ENCODE measurements at places on chromosomes 12 and 14.

DNA sequence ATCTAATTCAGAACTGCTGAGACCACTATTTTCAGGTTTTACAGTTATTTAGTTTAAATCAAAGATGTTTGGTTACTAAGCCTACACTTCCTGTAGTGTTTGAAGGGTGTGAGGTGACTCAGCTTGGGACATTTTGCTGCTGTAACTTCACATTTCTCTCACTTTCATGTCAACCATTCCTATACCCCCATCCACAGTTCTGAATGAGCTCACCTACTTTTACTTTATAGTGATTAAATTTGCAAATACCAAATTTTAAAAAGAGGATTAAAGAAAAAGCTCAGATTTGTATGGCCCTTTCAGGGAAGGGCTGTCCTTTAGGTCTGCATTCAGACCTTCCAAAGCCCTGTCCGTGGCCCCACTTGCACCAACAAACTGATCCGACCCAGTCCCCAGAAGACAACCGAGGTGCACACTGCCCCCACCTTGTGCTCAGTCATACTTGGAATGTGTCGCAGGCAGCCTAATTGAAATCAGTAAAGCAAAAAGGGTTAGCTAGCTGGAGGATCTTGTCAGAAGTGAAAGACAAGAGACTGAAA lies 174.4 kb downstream of the MON2 start:
- no peaks in the 10 kb centered on the region for H3K36me3 ChIP-seq
- H3K27me3 ChIP-seq, result no peaks in the 10 kb centered on the region
- no peak for DNase-seq
- H3K4me3 ChIP-seq, result no peak overlapping the region
- H3K27ac ChIP-seq, result no peak overlapping the region
- peaks cover 35% of the 10 kb centered on the region for H3K4me1 ChIP-seq

GRCh38 chr14:100348784-100349685 lies 25.9 kb downstream of the SLC25A47 start:
- H3K4me3 ChIP-seq, result no peak overlapping the region
- peaks cover 35% of the 10 kb centered on the region for H3K36me3 ChIP-seq
- H3K27me3 ChIP-seq, result no peaks in the 10 kb centered on the region
- H3K4me1 ChIP-seq, result no peaks in the 10 kb centered on the region
- DNase-seq, result no peak

DNA sequence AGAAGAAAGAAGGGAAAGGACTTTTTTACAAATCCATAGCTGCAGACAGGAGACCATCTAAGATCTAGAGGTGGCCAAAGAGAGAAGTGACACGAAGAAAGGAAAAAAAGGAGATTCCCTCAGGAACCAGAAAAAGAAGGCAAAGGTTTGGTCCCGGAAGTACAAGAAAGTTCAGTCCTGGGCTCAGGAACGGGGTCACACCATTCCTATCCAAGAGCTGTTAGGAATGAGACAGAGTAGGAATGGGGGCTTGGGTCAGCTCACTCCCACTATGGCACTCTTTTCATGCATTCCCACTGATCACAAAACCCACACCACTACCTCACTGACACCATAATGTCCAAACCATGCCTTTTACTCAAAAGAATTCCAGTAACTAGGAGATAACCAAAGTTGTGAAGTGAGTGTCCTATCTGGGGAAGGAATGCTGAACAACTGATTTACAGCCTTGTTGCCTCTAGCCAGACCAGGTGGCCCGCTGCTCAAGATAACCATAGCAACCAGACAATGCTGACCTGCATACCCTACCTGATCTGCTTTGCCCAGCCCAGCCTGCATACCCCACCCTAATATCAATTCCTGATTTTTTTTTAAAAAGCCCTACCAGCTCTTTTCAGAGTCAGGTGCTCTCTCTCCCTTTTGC lies 8.4 kb downstream of the PPP2R3C start:
- H3K36me3 ChIP-seq, result peaks cover 27% of the 10 kb centered on the region
- no peaks in the 10 kb centered on the region for H3K27me3 ChIP-seq
- DNase-seq, result peak; percentile 29

- H3K4me1 ChIP-seq, result no peaks in the 10 kb centered on the region
- no peak overlapping the region for H3K27ac ChIP-seq
- no peak overlapping the region for H3K4me3 ChIP-seq
- no peaks in the 10 kb centered on the region for H3K27me3 ChIP-seq
- H3K36me3 ChIP-seq, result no peaks in the 10 kb centered on the region
These were observed 209.7 kb upstream of the NPAS3 start for GRCh38 chr14:32728976-32729375.

DNA sequence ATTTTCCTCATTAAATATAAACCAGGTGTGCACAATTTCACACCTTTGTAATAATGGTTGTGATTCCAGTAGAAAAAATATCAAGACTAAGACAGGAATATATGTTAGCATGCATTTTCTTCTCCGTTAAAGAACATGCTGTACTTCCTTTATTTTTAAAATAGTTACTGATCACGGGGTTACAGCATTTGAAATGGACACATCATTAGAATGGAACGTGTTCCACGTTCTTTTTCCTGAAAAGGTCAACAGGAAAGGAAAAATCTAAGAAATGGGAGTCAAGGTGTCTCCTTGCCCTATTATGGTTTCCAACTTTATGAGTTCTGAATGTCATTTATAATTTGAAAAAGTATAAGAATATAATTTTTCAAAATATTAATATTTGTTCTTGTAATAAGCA lies 1325.7 kb downstream of the SLC16A7 start:
- no peaks in the 10 kb centered on the region for H3K4me1 ChIP-seq
- H3K4me3 ChIP-seq, result no peak overlapping the region
- no peaks in the 10 kb centered on the region for H3K36me3 ChIP-seq

- no peak overlapping the region for H3K4me3 ChIP-seq
- DNase-seq, result no peak
- peaks cover 3% of the 10 kb centered on the region for H3K4me1 ChIP-seq
- no peaks in the 10 kb centered on the region for H3K27me3 ChIP-seq
- no peak overlapping the region for H3K27ac ChIP-seq
These were observed 211.0 kb downstream of the PIK3C2G start for GRCh38 chr12:18472304-18472703.

- H3K4me3 ChIP-seq, result no peak overlapping the region
- H3K27ac ChIP-seq, result no peak overlapping the region
- DNase-seq, result no peak
- peaks cover 13% of the 10 kb centered on the region for H3K4me1 ChIP-seq
- H3K27me3 ChIP-seq, result peaks cover 36% of the 10 kb centered on the region
- H3K36me3 ChIP-seq, result no peaks in the 10 kb centered on the region
These were observed 3.7 kb downstream of the ABHD12B start for GRCh38 chr14:50875359-50876070.

DNA sequence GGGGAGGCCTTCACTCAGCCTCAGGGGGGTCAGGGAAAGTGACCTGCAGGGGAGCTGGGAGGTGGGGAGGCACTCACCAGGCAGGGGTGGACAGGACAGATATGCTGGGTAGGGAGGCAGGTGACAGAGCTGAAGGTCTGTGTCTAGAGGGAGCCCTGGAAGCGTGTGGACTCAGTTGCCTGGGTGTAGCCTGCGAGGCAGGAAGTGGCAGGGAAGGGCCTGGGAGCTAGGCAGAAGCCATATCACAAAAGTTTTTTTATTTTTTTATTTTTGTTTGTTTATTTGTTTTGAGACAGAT lies 39.3 kb downstream of the ARL6IP4 start:
- H3K27ac ChIP-seq, result no peak overlapping the region
- no peaks in the 10 kb centered on the region for H3K36me3 ChIP-seq
- no peaks in the 10 kb centered on the region for H3K4me1 ChIP-seq
- no peak for DNase-seq
- H3K27me3 ChIP-seq, result no peaks in the 10 kb centered on the region

GRCh38 chr12:106106892-106107291 lies 31.9 kb downstream of the NUAK1 start:
- no peaks in the 10 kb centered on the region for H3K27me3 ChIP-seq
- peaks cover 53% of the 10 kb centered on the region for H3K4me1 ChIP-seq
- H3K36me3 ChIP-seq, result no peaks in the 10 kb centered on the region
- H3K27ac ChIP-seq, result peak overlapping the region; percentile 91
- DNase-seq, result peak; percentile 60

DNA sequence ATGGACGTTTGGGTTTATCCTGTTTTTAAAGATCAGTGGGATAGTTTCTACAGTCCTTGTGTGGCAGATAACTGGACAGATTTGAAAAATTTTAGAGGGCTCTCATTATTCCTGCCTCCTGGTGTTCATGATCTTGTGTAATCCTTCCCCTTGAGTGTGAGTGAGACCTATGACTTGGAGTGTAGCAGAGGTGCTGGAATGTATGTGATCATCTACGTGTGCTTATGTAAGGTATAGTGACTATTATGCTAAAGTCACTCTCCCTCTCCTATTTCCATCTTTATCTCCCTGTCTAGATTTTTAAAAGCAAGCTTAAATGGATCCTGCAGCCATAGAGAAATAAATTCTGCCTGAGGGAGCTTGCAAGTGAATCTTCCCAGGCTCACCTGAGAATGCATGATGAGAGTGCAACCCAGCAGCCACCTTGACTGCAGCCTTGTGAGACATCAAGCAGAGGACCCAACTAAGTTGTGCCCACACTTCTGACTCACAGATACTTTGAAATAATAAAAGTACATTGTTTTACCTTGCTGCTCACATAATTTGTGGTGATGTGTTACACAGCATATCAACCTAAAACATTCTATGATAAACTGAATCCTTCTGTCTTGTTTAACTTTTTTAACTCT lies 3.2 kb upstream of the OLR1 start:
- H3K36me3 ChIP-seq, result no peaks in the 10 kb centered on the region
- no peak for DNase-seq
- H3K27ac ChIP-seq, result no peak overlapping the region

DNA sequence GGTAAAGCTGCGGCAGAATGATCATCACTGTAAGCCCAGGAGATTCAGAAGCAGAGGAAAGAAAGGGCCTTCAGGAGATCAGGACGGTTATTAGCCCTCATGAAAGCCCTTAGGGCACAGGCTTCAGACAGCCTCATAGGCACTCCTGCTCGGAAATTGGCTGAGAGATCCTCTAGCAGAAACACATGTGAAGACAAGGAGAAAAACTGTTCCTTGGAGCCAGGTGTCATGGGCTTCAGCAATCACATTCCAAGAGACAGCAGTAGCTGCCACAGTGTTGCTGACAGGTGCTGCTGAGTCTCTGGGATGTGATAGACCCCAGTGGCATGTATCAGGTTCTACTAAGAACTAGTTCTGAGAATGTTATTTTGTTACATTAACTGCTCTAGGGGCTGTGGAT lies 88.8 kb upstream of the DYRK2 start:
- 0 out of 2 replicates have a peak, but pooled peaks cover 12% of the 10 kb centered on the region for H3K36me3 ChIP-seq
- H3K4me1 ChIP-seq, result no peaks in the 10 kb centered on the region
- no peak overlapping the region for H3K27ac ChIP-seq
- H3K27me3 ChIP-seq, result no peaks in the 10 kb centered on the region

DNA sequence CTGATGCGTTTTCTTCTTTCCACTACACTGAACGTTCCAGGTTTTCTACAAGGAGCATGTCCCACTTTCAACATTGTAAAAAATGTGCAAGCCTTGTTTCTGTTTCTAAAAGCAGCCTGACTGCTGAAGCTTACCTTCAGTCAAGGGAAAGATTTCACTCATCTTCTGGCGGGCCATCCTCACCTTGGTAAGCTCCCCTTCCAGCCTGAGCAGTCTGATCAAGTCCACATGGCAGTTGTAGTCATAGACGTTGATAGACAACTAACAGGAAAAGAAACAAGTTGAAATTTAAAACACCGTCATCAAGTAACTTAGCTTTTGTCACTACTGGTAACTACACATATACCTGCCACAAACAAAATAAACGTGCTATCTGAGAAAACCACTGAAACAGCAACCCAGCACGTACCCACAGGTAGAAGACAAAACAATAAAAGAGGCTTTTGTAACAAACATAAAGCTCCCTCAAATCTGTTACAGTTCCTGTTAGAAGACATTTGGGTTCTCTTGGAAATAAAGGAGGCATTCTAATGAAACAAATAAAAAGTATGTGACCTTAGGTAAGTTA lies 11.9 kb downstream of the SART3 start:
- H3K4me1 ChIP-seq, result no peaks in the 10 kb centered on the region
- no peaks in the 10 kb centered on the region for H3K27me3 ChIP-seq
- no peak overlapping the region for H3K4me3 ChIP-seq
- H3K27ac ChIP-seq, result no peak overlapping the region
- no peak for DNase-seq
- H3K36me3 ChIP-seq, result peaks cover 32% of the 10 kb centered on the region

DNA sequence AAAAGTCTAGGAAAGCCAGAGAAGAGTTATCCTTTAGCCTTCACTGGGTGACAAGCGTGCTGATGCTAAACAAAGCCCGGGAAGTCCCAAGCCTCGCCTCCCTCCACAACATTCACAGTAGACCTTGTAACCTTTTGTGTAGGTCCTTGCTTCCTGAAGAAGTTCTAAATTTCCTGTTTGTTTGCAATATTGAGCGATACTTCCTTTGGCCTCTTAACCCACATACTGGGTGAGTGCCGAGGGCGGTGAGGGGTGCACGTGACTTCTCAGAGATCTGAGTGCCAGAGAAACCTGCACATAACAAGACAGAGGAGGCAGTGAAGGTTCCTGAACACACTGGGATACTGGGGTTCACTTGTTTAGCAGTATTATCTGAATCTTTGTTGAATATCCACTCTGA lies 134.3 kb downstream of the PLXNC1 start:
- H3K4me1 ChIP-seq, result peaks cover 20% of the 10 kb centered on the region
- no peak overlapping the region for H3K27ac ChIP-seq
- DNase-seq, result no peak
- H3K4me3 ChIP-seq, result no peak overlapping the region
- no peaks in the 10 kb centered on the region for H3K36me3 ChIP-seq
- no peaks in the 10 kb centered on the region for H3K27me3 ChIP-seq

- no peaks in the 10 kb centered on the region for H3K27me3 ChIP-seq
- no peaks in the 10 kb centered on the region for H3K4me1 ChIP-seq
- no peak overlapping the region for H3K4me3 ChIP-seq
- H3K27ac ChIP-seq, result no peak overlapping the region
- no peaks in the 10 kb centered on the region for H3K36me3 ChIP-seq
These were observed 15.7 kb downstream of the NR1H4 start for GRCh38 chr12:100489251-100489820.

DNA sequence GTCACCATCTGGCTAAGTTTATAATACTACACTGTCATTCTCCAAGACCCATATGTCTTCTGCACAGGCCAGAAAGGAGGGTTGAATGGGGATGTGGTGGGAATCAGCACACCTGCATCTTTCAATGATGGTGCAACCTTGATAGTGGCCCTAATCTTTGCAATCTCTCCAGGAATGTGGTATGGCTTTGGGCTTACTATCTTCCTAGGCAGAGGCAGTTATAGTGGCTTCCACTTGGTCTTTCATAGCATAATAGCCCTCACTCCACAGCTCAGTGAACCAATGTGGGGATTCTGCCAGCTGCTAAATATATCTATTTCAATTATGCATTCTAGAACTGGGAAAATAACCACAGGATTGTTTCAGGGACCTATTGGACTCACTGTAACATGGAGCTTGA lies 61.8 kb upstream of the ATP2B1 start:
- no peaks in the 10 kb centered on the region for H3K36me3 ChIP-seq
- no peak for DNase-seq
- H3K27ac ChIP-seq, result no peak overlapping the region
- H3K4me1 ChIP-seq, result no peaks in the 10 kb centered on the region
- no peaks in the 10 kb centered on the region for H3K27me3 ChIP-seq

GRCh38 chr12:65818454-65819382 lies 5.6 kb upstream of the HMGA2 start:
- H3K4me1 ChIP-seq, result peaks cover 35% of the 10 kb centered on the region
- H3K27me3 ChIP-seq, result no peaks in the 10 kb centered on the region
- DNase-seq, result no peak
- H3K36me3 ChIP-seq, result no peaks in the 10 kb centered on the region

GRCh38 chr14:36976571-36977023 lies 195.8 kb downstream of the SLC25A21 start:
- H3K27me3 ChIP-seq, result no peaks in the 10 kb centered on the region
- no peaks in the 10 kb centered on the region for H3K4me1 ChIP-seq
- no peak overlapping the region for H3K4me3 ChIP-seq
- no peak for DNase-seq
- no peak overlapping the region for H3K27ac ChIP-seq

- no peaks in the 10 kb centered on the region for H3K4me1 ChIP-seq
- no peak for DNase-seq
- no peak overlapping the region for H3K27ac ChIP-seq
- H3K4me3 ChIP-seq, result no peak overlapping the region
These were observed 4.0 kb downstream of the GLT1D1 start for GRCh38 chr12:128857133-128857763.
